Chondrocyte (in vitro differentiated cells): ENCODE measurements at places on chromosomes 1 and 21. TPM values are rescaled to one million over a fixed set of nuclear protein-coding genes. Genes with fewer than 3 reads are reported as not detected.

GRCh38 chr1:153364156-153364555 lies 6.5 kb downstream of the S100A9 start:
- H3K4me1 ChIP-seq, result no peaks in the 10 kb centered on the region
- H3K36me3 ChIP-seq, result no peaks in the 10 kb centered on the region
- no peak for DNase-seq
- H3K27ac ChIP-seq, result no peak overlapping the region

- H3K4me1 ChIP-seq, result peaks cover 6% of the 10 kb centered on the region
- no peaks in the 10 kb centered on the region for H3K36me3 ChIP-seq
- H3K27ac ChIP-seq, result no peak overlapping the region
- no peaks in the 10 kb centered on the region for H3K27me3 ChIP-seq
Measured at GRCh38 chr1:189708674-189709073, 769.0 kb downstream of the BRINP3 start.

DNA sequence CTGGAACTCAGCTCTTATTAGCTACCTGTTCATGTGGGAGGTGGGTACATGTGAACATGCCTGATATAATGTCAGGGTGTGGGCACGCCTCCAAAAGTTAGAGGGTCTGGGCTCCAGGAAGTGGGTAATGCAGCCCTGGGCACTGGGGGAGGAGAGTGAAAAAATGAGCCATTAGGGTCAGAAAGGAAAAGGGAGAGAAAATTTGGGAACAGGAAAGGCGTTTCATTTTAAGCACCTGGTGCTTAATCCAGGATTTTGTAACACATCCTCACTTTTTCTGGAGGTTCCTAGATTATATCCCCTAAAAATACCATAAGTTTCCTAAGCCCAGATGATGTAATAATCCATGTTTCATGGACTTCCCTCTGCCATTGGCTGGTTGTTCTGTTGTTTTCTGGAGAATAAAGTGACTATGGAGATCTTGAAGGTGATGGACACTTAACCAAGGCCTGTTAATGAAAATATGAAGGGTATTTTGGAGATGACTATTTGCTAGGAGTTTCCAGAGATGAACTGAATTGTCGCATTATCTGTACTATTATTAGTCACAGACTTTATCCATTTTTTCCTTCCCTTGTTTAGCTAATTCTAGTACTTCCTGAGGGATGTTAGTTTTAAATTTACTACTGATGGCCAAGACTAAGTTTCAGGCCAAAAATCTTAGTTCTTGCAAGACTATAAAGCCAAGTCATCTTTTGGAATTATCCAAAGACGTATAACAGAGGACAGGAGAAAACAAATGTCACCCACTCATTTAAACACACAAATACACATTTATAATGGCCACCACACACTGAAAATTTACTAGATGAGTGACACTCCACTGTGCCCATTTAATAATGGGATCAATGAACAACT lies 24.4 kb upstream of the TARBP1 start:
- no peak for DNase-seq
- no peaks in the 10 kb centered on the region for H3K36me3 ChIP-seq
- H3K4me1 ChIP-seq, result peaks cover 54% of the 10 kb centered on the region
- H3K27ac ChIP-seq, result peak overlapping the region; percentile 30
- H3K27me3 ChIP-seq, result no peaks in the 10 kb centered on the region

Gene FAM110D
- total RNA-seq, result 0.22 to 0.27 TPM (median 0.23 TPM) in 3 replicates

Gene CA6
- not detected in 3 replicates for total RNA-seq

Gene OR11L1
- not detected in 3 replicates for total RNA-seq

Gene LCA5L
- total RNA-seq, result 0.56 to 2.4 TPM (median 0.92 TPM) in 3 replicates

DNA sequence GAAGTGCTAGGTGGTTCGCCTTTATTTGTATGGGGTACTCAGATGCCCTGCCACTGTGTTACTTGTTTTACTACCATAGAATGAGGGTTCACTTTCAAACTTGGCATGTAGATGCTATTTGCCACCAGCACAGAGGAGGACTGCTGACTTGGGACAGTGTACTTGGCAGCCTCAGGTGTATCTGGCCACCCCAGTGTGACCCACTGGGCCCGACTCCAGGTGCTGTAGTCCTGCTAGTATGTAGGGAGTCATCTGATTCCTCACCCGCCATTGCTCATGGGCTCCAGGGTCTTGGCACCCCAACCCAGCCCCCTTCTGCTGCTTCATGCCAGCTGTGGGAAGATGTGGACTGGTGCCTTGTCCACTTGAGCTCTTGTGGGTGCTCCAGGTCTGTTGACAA lies 40.0 kb downstream of the ZNF678 start:
- H3K27ac ChIP-seq, result no peak overlapping the region
- H3K4me3 ChIP-seq, result no peak overlapping the region
- H3K36me3 ChIP-seq, result peaks cover 2% of the 10 kb centered on the region
- no peaks in the 10 kb centered on the region for H3K27me3 ChIP-seq
- peaks cover 5% of the 10 kb centered on the region for H3K4me1 ChIP-seq

GRCh38 chr1:168285521-168285790 lies 4.8 kb downstream of the TBX19 start:
- no peak overlapping the region for H3K4me3 ChIP-seq
- peaks cover 22% of the 10 kb centered on the region for H3K4me1 ChIP-seq
- H3K27ac ChIP-seq, result no peak overlapping the region
- no peak for DNase-seq

Gene FTCD
- 1.7 to 4.1 TPM (median 1.7 TPM) in 3 replicates for total RNA-seq

DNA sequence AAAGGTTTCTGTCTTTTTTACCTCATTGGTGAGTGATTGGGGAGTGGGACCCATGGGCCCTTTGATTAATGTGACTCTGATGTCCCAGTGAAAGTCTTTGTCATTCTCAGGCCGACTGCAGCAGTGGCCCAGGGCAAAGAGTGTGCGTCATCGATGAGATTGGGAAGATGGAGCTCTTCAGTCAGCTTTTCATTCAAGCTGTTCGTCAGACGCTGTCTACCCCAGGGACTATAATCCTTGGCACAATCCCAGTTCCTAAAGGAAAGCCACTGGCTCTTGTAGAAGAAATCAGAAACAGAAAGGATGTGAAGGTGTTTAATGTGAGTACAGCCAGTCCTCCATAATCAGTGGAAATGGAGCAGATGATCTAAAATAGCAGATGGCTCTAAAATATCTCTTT lies 19.4 kb downstream of the NTPCR start:
- no peaks in the 10 kb centered on the region for H3K27me3 ChIP-seq
- no peaks in the 10 kb centered on the region for H3K4me1 ChIP-seq
- peaks cover 40% of the 10 kb centered on the region for H3K36me3 ChIP-seq

DNA sequence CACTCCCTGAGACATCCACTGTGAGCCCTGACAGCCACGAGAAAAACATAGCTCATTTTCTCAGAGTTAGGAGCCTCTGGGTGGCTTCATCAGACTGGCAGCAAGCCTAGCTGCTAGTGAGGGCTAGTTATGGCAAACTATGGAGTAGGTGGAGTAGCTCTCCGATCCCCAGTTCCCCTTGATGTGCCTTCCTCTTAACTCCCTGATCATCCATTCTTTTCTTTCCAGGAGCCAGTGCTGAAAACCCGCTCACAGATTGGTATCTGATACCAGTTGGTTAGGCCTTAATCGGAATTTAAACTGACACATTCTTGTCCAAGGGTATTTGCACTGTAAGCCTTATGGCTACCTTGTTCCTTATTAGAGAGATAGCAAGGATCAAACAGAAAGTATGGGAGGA lies 31.4 kb upstream of the PAXBP1 start:
- no peak overlapping the region for H3K27ac ChIP-seq
- H3K4me3 ChIP-seq, result no peak overlapping the region
- H3K4me1 ChIP-seq, result peaks cover 10% of the 10 kb centered on the region
- peaks cover 4% of the 10 kb centered on the region for H3K27me3 ChIP-seq
- no peak for DNase-seq

DNA sequence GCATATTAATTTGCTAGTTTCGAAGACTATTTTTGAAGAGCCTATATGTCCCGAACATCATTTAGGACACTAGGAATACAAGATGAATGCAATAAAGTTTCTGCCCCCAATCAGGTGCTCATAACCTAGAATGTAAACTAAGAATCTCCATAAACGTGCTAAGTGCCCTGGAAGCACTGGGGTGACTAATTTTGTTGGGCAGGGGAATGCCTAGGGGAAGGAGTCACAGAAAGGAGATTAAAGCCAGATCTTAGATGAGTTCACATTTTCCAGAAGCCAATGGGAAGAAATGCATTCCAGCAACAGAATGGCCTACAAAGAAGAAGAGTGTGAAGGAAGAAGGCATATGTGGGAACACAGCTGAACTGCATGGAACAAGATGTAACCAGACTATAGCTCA lies 19.5 kb downstream of the SCYL3 start:
- H3K4me1 ChIP-seq, result peaks cover 21% of the 10 kb centered on the region
- DNase-seq, result no peak
- H3K27ac ChIP-seq, result no peak overlapping the region
- H3K36me3 ChIP-seq, result peaks cover 58% of the 10 kb centered on the region
- H3K27me3 ChIP-seq, result no peaks in the 10 kb centered on the region

Gene GSTM3
- 51.2 to 63.8 TPM (median 61.5 TPM) in 3 replicates for total RNA-seq

DNA sequence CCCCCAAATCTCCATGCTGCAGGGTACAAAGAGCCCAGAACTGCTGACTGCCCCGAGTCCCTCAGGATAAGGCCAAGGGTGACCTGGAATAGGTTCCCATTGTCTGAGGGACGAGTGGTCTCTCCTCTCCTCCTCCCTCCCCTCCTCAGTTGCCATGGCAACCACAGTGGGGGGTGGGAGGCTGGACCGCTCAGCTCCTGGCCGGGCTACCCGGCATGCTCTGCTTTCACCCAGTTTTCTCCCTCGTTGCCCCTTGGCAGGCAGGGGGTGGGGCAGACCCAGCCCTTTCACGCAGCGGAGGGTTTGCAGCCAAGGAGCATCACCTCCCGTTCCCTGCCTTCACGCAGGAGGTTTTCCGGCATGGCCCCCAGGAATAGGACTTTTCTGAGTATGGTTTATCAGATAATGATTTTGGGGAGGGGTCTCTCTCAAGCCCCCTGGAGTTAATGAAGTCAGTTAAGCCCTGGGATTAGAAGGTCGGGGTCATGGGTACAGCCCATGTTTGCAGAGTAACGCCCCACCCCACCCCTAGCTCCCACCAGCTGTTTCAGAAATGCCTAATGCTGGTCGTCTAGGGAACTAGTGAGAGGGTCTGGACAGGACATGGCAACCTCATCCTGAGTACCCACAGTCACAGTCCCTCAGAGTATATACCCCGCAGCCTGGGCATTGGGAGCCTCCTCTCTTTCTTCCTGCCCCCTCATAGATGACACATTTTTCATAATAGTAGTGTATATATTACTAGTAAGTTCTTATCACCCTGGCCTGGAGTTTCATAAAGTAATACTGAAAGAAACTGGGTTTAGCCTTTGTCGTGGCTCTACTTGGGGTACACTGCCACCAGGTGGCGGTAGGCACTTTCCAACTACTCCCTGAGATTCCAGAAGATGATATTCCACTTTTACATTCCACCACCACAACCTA lies 20.7 kb downstream of the C1QB start:
- no peaks in the 10 kb centered on the region for H3K36me3 ChIP-seq
- H3K4me1 ChIP-seq, result peaks cover 6% of the 10 kb centered on the region
- H3K4me3 ChIP-seq, result no peak overlapping the region
- no peak overlapping the region for H3K27ac ChIP-seq

DNA sequence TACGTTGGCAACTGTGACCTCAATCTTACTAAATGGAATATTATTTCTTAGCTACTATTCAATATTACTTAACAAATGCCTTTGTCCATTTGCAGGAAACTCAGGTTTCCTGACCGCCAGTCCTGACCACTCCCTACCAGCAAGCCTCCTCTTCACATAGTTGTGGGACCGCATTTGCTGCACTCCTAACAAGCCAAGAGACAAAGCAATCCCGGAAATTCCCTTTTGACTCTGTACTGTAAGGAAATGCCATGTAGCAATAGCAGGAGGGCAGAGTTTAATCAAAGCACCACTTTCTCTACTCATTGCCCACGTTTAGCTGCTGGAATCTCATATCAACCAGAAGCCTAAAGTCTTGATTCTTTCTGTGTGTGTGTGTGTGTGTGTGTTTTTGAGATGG lies 28.1 kb upstream of the ACBD6 start:
- H3K4me3 ChIP-seq, result no peak overlapping the region
- H3K36me3 ChIP-seq, result no peaks in the 10 kb centered on the region
- no peaks in the 10 kb centered on the region for H3K27me3 ChIP-seq
- DNase-seq, result no peak

DNA sequence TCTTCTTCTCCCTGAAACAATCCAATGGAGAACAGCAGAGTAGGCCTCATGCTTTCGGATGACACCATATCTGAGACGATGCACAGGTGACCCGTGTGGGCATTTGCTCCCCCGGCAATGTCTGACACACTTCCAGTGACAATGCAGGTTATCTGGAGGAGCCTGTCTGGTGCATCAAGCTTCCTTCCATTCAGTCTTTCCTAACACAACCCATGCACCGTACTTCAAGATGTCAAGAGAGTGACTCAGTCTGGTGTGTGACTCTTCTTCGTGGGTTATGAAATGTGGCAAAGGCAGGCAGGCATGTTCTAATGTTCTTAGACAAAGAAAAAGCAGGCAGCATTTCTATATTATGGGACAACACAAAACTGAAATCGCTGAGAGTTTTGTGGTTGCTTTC lies 159.1 kb downstream of the EDEM3 start:
- DNase-seq, result no peak
- H3K4me1 ChIP-seq, result peaks cover 11% of the 10 kb centered on the region
- no peaks in the 10 kb centered on the region for H3K27me3 ChIP-seq

- no peak within 1 kb of the TSS for H3K27ac ChIP-seq
- H3K4me3 ChIP-seq, result peak within 1 kb of the TSS; percentile 74
- H3K27me3 ChIP-seq, result peaks cover 63% of the 10 kb centered on the region
- no peaks in the 10 kb centered on the region for H3K36me3 ChIP-seq
- no peak for DNase-seq
- peaks cover 10% of the 10 kb centered on the region for H3K4me1 ChIP-seq
Measured at GRCh38 chr1:233613252-233614172, at the start of gene KCNK1. TSS of gene KCNK1 (plus strand) at chr1:233614106. CDS start at chr1:233614172, 66 bp downstream.

- DNase-seq, result peak; percentile 30
- no peak overlapping the region for H3K4me3 ChIP-seq
- no peaks in the 10 kb centered on the region for H3K36me3 ChIP-seq
- peaks cover 2% of the 10 kb centered on the region for H3K27me3 ChIP-seq
- H3K4me1 ChIP-seq, result no peaks in the 10 kb centered on the region
Measured at GRCh38 chr1:53349968-53350852, 22.3 kb upstream of the LRP8 start.

Gene PDC
- not detected in 3 replicates for total RNA-seq

GRCh38 chr1:118961156-118961555 lies 27.0 kb downstream of the TBX15 start:
- H3K4me1 ChIP-seq, result peaks cover 60% of the 10 kb centered on the region
- H3K27ac ChIP-seq, result peak overlapping the region; percentile 87
- H3K4me3 ChIP-seq, result no peak overlapping the region
- DNase-seq, result no peak
- H3K36me3 ChIP-seq, result peaks cover 8% of the 10 kb centered on the region
